ENCODE measurements at places on chromosomes 2 and 18.

DNA sequence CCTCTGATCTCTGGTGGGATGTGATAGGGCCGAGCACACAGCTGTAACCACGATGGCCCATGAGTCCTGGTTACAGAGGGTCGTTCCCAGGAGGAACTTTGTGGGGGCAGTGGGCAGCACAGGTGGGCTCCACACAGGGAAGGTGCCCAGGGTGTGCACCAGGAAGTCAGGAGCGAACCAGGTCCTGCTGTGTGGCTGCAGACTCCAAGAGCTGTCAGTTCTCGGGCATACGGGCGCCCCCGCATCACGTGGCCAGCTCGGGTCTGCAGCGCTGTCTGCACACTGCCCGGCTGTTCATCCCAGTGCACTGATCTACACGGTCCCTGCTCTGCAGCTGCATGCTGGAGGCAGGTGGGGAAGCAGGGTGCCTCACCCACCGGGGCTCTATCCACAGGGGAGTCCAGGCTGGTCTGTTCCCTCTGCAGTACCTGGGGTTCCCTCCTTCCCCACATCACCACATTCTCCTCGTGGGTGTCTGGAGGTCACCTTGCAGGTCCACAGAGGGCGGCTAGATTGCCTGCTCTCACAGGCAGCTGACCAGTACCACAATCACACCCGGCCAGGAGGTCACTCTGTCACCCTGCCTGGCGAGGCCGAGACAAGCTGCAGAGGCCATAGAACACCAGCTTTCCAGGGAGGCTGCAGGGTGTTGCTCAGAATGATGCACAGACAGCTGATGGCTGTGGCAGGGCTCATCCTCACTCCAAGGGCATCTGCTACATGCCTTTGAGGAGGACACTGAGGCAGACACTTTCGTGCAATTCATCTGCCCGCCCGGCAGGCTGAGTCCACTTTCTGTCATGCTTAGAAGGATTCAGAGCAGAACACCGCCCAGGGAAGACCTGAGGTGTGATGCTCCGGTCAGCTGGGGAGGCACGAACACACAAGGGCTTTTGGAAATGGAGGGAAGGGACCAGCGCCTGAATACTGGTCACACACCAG is 202.7 kb downstream of the EIPR1 start:
- no peak for DNase-seq

- DNase-seq, result no peak
Measured at GRCh38 chr18:35495536-35496314, 2.0 kb downstream of the INO80C start.

DNA sequence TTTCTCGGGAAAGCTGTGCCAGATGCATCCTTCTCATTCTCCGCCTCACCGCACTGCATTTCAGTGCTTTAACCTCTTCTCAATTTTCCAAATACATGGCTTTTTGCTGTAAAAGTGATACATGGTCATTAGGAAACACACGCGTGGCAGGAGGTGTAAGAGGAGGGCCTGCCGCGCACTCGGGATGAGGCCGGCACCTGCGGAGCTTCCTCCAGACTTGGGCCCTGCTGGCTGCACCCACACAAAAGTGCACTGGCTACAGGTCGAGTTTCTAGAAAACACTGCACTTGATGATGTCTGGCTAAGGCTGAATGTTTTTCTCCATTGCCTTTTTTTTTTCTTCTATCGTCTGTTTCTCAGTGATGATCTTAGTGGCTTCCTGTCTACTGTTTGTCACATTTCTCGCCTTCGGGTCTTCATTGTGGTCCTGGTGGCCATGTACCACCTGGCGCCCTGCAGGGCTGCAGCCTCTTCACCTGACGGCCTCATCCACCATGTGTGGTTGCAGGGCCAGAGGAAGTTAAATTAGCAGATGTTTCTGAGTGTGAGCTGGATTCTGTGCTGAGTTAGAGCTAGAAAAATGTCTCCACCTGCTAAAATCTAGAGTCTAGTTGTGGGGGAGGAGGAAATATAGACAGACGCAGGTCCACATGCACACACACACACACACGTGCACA is 7.6 kb downstream of the KCNG2 start:
- no peak for DNase-seq

DNA sequence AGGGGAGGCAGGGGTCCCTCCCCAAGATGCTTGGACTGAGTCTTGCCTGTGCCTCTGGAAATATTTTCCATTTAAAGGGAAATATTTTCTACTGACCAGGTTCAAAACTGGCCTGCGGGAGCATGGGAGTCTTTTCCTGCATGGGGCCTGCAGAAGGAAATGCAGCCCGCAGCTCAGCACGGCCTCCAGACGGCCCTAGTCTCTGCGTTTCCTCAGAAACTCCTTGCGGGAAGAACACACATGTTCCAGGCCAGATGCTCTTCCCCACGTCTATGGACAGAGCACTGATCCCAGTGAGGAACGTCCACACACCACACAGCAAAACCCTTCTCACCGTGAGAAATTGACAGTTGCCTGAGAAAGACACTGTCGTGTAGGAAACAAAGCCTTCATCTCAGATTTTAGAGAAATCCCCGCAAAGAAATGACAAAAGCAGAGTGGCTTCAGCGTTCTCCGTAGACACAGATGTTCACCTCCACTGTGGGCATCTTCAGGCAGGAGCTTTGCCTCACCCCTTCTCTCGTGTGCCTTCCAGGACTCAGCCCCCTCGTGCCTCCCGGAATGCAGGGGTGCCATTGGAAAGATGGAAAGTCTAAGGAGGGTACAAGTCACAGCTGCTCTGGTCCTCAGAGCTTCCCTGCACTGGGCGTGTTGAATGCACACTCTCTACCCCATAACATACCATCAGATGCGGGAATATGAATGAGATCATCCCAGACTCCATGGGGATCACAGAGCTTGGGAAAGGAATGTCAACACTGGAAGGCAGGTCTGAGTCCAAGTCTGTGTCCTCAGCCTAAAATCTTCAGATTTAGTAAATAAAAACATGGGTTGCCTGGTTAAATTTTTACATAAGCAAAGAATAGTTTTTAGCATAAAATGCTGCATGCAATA is 438.7 kb upstream of the SALL3 start:
- DNase-seq, result no peak

GRCh38 chr2:38259311-38259710 is 117.8 kb downstream of the ATL2 start:
- DNase-seq, result no peak

GRCh38 chr2:60351321-60351720 is 202.1 kb downstream of the BCL11A start:
- no peak for DNase-seq

GRCh38 chr2:52960881-52961280 is 806.7 kb upstream of the CHAC2 start:
- no peak for DNase-seq

Measured in CD4-positive, alpha-beta T cell treated with Interleukin-6 at 100 ng/mL for 8 hours (primary cell).